ENCODE measurements at places on chromosomes 4 and X. TPM values are rescaled to one million over a fixed set of nuclear protein-coding genes. Genes with fewer than 3 reads are reported as not detected.
A peak's percentile ranks its signal among the peaks of the same experiment; 100 is the strongest.

GRCh38 chr4:26081795-26082498, 167.9 kb downstream of the SMIM20 start:
- peak; percentile 44 for DNase-seq

DNA sequence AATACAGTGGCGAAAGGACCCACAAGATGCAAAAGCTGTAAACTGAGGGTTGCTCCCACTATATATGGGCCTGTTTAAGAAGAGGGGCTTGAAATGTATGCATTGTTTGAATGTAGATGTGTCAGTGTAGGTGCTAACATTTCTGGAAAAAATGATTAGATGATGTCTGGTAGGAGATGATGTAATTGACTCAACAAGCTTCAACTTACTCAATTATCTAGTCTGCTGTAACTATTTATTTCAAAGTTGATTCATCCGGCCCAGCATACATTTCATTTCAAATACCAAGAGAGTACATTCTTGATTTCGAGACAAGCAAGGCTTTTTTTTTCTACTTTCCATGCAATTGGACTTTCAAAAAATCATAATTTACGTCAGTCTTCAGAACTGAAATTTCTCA, 9.3 kb upstream of the ENAM start:
- DNase-seq, result no peak

GRCh38 chrX:1649621-1650020, 34.8 kb downstream of the ASMT start:
- no peak for DNase-seq

DNA sequence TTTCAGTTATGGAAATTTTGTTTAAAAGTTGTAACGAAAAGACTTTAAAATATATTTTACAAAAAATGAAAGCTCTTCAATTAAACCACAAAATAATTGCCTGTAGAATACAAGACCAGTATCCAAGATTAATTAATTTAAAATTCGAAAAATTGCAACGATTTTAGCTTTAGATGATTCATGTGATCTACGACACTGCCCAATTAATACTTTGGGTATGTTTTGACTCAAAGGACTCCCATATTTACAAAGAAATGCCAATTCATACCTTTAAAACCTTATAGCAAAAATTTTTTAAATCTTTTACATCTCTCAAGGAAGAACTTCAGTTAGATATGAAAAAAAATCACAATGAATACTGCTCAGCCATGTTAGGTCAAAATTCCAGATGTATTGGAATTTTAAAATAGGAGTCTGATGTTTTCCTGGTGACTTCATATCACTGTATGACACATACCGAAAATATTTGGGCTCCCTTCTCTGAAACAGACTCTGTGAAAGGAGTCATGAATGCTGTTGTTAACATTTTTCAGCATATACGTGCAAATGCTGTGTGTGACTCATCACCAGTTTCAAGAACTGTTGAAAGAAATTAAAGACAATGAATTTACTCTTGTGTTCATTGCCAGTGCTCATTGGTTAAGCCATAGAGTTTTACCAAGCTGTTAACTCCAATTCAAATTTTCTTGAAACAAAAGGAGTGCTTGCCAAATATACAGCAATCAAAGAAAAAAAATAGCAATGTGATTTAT, 13.8 kb upstream of the SMS start:
- no peak for DNase-seq

- no peak for DNase-seq
Observed at GRCh38 chrX:132532913-132533312, 44.1 kb upstream of the MBNL3 start.

GRCh38 chrX:109936114-109936513, 66.8 kb upstream of the TMEM164 start:
- DNase-seq, result no peak

DNA sequence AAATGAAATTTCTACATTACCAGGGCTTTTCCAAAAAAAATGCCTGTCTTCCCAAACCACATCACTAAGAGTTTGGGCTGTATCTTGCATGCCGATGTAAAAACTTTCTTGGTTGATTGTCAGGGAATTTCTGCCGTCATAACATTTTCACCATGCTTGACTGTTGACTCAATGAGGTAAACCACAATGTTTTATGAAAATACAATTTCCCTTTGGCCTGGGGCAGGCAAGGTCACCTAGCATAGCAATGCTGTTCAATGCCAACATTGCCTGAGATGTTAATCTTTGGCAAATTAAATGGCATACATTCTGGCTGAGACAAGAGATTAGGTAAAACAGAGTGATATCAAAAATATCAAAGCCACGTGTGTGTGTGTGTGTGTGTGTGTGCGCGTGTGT, 137.1 kb upstream of the TBL1X start:
- no peak for DNase-seq

- DNase-seq, result no peak
Observed at GRCh38 chr4:39169426-39169825, 12.9 kb upstream of the WDR19 start.

DNA sequence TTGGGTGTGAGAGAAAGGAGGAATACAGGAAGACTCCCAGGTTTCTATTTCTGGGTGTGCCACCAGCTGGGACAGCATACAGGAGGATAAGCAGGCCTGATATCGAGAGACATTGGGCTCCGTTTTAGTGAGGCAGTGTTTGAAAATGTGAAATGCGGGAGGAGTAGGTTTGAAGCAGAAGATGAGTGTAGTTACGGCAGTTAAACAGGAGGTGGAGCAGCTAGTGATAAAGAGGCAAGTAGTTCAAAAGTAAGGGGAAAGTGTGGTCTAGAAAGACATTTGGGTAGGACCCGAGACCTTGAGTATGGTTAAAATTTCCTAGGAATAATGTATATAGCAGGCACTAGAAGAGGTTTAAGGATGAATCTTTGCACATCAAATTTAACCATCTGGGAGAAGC, 42.4 kb downstream of the DCUN1D4 start:
- DNase-seq, result no peak

- DNase-seq, result no peak
Observed at GRCh38 chrX:12986886-12987285, 12.0 kb downstream of the TMSB4X start.

- DNase-seq, result no peak
Observed at GRCh38 chr4:142701017-142701416, 145.1 kb downstream of the INPP4B start.

GRCh38 chr4:186931519-186931918, 207.9 kb upstream of the FAT1 start:
- no peak for DNase-seq

DNA sequence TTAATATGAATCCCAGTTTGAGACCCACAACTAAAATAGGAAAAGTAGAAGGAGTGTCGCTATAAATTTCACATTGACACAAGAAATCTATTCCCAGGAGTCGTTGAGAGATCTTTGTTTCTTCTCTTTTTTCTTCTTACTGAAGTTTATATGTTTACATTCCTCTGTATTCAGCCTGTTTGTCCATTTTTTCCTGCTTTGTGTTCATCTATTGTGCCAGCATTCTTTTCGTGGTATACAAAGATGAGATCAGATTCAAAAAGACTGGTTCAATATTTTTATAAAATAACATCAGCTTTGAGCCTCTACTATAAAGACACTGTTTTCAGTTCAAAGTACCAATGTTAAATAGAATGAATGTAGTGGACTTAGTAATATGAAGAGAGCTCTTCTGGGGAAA, 95.4 kb upstream of the MYOZ2 start:
- no peak for DNase-seq

DNA sequence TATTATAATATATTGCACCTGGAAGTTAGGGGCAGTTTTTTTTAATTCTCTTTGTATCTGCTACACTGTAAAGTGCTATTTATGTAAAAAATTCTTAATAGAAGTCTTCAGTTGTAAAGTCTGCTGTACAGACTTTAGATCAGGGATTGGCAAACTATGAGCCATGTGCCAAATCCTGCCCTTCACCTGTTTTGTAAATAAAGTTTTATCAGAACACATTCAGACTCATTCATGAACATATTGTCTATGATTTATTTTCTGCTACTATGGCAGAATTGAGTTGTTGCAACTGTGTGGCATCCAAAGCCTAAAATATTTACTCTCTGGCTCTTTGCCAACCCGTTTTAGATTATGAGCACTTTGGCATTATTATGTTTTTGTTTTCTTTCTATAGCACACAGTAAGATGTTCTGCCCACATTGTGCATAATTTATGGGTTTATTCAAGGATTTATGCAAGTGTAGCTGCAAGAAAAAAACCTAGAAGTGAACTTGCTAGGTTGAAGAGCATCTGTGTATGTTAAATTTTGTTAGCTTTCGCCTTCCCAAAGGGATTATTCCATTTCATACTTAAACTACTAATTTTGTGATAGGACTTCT, 56.9 kb downstream of the CLCN3 start:
- no peak for DNase-seq

DNA sequence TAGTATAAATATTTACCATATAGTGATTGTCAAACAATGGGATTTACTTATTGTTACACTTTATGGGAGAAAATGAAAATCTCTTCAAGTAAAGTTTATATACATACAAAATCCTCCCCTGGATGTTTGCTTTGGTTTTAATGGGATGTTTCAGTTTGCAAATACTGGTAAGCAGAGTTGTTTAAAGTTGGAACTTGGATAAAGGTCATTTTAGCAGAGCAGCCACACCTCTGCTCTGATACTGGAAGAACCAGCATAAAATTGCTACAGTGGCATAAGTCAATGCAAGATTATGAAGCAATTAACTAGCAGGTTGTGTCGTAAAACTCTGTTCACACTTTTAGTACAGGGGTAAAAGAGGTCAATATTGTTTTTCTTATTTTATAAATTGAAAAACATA, 101.2 kb downstream of the TRAPPC11 start:
- no peak for DNase-seq

- DNase-seq, result no peak
Observed at GRCh38 chrX:12910423-12911121, 4.2 kb downstream of the TLR8 start.

DDIT4L gene
- 2.7 TPM for polyA plus RNA-seq

WNK3 gene
- 2.7 TPM for polyA plus RNA-seq

ATP1B4 gene
- polyA plus RNA-seq, result 0.10 TPM

NXF3 gene
- polyA plus RNA-seq, result not detected

CXorf58 gene
- 0.23 TPM for polyA plus RNA-seq
